Stimulated activated naive CD8-positive, alpha-beta T cell treated with anti-CD3 and anti-CD28 coated beads, Interleukin-15, amount 100 ng/mL, for 72 hours (primary cell): ENCODE measurements at places on chromosomes 2 and 18.

- peak; percentile 39 for DNase-seq
These were observed 142.8 kb downstream of the NDUFA10 start for GRCh38 chr2:239882331-239882732.

DNA sequence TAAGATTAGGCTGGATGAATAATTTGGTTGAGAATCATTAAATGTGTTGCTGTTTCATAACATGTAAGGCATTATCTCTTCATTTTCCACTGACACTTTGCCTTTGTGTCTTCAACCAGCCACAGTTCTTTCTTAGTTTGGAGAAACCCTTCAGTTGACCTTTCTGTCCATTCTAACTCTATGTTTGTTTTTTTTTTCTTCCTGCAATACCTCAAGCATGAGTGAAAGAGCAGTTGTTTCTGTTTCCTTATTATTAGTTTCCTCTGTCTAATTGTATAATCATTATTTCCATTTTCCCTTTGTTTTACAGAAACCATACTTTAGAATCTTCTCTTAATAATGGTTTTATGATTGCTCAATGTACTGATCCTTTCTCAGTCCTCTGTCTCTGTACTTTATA, 25.6 kb downstream of the HADHB start:
- no peak for DNase-seq

DNA sequence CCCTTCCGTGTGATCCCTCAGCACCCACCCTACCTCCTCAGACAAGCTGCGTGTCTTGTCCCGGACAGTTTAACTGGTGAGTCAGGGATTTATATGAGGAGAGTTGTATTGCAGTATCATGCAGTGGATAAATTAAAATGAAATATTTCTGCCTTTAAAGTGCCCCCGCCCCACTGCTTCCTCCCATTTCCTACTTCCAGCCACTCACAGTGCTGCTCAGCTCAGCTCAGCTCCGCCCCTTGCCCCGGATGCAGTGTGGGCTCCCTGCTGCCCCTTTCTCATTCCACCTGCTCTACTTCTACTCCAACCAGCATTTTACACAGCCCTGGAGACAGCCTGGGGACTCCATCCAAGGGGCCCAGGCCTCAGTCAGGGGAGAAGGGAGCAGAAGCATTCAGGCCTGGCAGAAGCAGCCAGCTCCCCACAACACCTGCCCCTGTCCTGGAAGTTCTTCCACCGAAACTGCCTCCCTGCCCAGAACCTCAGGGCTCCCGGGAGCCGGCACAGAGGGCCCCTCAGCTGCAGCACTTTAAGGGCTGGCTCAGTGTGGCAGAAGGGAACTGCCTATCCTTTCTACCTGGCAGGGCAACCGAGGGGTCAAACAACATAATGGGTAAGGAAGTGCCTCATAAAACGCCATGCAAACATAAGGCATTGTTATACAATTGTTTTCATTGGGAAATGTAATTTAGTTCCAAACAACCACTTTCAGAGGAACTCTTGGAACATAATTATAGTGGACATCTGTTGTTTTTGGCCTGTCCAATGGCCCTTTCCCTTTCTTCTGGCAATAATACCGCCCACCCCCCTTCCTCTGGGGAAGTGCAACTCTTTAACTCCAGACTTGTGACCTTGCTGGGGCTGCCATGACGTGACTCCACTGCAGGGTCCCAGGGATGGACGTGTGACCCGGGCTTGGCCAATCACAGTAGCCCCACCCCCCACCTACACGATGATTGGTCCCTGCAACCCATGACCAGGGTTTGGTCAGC, 102.3 kb downstream of the LIPG start:
- no peak for DNase-seq

GRCh38 chr18:75072672-75073371, 136.1 kb downstream of the PTGR3 start:
- no peak for DNase-seq

DNA sequence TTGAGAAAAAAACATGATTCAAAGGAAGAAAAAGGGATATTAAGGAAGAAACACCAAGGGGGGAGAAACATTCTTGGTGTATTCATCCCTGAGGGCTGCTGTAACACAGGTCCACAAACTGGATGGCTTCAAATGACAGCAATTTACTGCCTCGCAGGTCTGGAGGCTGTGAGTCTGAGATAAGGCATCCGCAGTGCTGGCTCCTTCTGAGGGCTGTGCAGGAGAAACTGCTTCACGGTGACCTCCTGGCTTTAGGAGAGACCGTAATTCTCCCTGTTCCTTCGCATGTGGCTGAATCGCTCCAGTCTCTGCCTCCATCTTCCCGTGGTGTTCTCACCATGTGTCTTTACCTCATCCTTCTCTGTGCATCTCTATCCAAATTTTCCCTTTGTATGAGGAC, 490.7 kb downstream of the EIPR1 start:
- DNase-seq = no peak

- DNase-seq = no peak
These were observed 3.7 kb upstream of the KLHL14 start for GRCh38 chr18:32776561-32776960.

DNA sequence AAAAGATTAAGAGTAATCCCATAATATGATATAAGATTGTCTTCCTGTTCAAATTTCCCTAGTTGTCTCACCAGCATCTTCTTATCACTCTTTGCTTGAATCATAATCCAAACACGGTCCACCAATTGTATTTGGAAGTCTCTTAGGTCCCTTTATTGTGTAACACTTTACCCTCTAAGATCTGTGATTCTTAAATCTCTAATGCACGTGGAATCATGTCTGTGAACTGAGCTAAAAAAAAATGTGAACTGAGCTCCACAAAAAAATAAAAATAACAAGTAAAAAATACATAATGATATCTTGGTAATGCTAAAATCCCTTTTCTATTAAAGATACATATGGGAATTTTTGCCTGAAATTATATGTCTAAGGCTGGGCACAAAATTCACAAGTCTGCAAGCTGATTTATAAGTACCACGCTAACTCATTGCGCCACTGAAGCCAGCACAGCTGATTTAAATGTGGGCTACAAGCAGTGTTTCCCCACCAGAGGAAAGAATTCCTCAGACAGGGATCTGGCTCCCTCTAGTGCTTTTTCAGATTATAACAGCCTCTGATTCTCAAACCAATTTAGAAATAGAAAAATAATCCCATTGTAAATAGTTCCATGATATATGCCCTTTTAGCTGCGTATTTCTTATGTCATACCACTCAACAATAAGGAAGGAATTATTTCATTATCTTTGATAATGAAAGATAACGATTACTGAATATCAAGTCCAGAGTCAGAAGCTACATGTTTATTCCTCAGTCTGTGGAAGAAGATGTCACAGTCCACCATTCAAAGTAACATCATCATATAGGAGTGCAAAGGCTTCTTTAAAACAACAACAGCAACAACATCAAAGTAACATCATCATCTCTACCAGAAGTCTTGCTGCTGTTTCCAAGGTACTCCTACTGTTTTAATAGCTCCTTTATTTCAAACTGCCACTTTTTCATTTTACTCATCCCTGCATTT, 22.9 kb downstream of the RBM43 start:
- peak; percentile 34 for DNase-seq

DNA sequence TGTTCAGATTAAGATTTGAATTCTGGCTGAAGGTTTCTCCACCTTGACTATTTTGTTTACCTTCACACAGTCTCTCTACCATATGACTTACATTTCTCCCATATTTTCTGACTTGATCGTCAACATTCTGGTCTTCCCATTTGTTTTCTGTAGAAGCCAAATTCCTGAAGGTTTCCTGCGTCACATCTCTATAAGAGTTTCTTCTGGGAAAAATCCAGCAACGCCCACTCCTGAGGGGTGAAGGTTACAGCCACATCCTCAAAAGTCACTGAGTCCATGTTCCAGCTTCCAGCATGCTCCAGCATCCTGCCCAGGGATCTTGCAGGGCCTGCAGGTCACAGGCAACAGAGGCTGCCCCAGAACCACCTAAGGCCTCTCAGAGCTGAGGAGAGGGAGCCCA, 47.5 kb downstream of the NBEAL1 start:
- DNase-seq = no peak

DNA sequence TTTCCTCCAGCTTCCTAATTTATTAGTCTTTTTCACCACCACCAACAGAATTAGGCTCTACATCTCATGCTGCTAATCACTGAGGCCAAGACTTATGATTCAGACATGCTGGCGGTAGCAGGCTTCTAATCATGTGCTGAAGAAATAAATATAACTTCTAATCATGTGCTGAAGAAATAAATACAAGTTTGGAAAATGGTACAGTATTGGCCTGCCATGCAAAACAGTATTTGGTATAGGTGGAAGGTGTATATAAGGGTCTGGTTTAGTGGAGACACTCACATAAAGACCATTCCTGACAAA, 240.7 kb downstream of the TGIF1 start:
- DNase-seq = no peak

GRCh38 chr2:74836675-74837401, 2.9 kb downstream of the HK2 start:
- DNase-seq = no peak
